Smooth muscle cell of trachea (primary cell): ENCODE measurements at places on chromosomes 5 and 9. TPM values are rescaled to one million over a fixed set of nuclear protein-coding genes. Genes with fewer than 3 reads are reported as not detected.

RLN1 gene
- 0.17 and 0.29 TPM in 2 replicates for total RNA-seq

NRG2 gene
- 0.66 and 0.73 TPM in 2 replicates for total RNA-seq

PRLR gene
- under 0.01 and 0.17 TPM in 2 replicates for total RNA-seq

CHSY3 gene
- 1.7 and 2.0 TPM in 2 replicates for total RNA-seq

SLC6A18 gene
- not detected in 2 replicates for total RNA-seq

SPINK7 gene
- not detected in 2 replicates for total RNA-seq

SLC34A3 gene
- under 0.01 TPM in 1 of 2 replicates, not detected in the other for total RNA-seq
